Endodermal cell (in vitro differentiated cells): ENCODE measurements at places on chromosomes 12 and 14.

DNA sequence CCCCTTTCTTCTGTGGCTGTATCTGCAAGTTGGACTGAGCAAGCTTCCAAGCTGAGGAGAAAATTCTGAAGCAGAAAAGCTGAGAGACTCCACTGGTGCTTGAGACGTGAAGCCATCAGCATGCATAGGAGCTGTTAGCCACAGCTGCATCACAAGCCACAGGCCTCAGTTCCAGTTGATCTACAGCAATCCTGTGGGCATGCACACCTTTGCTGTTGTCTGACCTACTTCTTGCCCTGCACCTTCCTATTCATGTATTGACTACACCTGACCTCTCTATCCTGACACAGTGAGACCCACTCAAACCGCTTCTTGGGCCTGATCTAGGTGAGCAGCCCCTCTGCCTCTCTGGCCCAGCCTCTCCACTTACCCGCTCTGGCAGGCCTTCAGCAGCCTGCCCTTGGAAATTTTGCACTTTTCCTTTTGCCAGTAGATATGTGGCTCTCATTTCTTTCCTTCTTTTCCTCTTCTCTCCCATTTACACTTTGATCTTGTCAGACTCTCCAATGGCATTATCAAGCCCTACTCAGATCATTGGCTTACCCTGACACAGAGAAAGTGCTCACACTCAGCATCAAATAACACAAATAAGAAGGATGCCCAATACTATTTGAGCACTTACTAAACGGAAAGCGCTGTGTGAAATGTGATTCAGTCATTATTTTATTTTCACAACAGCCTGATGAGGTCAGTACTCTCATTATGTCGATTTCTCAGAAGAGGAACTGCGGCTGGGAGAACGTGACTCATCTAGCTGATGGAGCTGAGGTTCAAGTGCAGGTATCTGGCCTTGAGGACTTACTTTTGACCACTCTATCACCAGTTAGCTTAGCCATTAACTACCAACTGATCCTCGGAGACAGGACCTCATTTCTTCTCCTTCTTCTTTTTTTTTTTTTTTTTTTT is 21.9 kb upstream of the PTGR2 start:
- DNase-seq: no peak

DNA sequence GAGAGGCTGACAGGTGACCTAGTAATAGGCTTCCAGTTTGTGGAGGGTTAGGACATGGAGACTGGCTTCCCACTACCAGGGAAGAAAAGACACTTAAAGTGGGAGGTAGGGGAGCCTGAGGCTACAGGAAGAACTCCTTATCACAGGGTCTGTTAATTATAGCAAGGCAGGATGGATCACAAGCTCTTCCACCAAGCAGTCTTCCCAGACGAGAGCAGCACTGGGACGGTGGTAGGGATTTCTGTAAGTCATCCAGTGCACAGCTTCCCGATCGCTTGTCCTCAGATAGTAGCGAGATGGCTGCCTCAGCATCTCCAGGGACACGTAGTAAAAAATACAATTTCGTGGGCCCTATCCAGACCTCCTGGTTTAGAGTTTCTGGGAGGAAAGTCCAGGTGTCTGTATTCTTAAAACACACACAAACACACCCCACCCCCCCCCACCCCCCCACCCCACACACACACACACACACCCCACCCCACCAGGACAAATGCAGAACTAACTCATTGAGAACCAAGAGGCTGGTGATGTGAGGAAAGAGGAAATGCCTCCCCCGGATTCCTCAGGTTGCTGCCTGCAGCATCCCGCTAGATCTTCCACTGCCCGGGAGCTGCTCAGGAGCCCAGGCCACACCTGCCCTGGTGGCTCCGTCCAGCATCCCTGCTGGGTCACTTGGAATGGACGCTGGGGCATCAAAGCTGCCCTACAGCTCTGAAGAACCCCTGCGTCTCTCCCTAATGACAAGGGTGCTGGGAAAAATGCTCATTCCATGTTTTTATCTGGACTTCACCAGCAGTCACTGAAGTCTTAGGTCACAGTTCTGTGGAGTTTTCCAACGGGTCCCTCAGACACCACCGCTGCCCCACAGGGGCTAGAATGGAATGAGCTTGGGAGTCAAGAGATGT is 307.2 kb downstream of the CACNA1C start:
- DNase-seq: peak; percentile 51

DNA sequence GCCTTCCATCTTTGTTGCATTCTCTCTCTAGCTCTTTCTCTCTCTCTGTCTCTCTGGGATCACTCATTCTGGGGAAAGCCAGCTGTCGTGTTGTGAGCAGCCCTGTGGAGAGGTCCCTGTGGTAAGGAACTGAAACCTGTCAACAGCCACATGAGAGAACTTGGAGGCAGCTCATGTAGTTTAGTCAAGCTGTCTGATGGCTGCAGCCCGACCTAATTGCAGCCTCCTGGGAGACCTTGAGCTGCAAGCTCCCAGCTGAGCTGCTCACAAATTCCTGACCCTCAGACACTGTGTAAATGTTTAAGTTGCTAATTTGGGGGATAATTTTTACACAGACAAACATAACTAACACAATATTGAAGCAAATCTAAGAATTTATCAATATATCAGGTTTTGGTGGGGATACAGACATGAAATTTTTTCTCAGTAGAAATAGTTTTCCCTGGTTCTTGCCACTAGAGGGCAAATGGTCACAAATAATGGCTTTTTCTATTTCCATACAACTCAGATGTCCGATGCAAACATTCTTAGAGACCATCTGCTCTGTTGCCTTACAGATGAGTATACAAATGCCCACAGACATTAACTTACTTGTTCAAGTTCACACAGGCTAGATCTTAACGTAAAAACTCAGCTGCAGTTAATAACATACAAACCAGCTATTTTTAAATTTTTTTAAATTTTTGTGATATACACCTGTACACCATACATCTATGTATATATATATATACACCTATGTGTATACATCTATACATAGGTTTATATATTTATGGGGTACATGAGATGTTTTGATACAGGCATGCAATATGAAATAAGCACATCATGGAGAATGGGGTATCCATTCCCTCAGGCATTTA is 15.5 kb upstream of the KRR1 start:
- DNase-seq: peak; percentile 81

DNA sequence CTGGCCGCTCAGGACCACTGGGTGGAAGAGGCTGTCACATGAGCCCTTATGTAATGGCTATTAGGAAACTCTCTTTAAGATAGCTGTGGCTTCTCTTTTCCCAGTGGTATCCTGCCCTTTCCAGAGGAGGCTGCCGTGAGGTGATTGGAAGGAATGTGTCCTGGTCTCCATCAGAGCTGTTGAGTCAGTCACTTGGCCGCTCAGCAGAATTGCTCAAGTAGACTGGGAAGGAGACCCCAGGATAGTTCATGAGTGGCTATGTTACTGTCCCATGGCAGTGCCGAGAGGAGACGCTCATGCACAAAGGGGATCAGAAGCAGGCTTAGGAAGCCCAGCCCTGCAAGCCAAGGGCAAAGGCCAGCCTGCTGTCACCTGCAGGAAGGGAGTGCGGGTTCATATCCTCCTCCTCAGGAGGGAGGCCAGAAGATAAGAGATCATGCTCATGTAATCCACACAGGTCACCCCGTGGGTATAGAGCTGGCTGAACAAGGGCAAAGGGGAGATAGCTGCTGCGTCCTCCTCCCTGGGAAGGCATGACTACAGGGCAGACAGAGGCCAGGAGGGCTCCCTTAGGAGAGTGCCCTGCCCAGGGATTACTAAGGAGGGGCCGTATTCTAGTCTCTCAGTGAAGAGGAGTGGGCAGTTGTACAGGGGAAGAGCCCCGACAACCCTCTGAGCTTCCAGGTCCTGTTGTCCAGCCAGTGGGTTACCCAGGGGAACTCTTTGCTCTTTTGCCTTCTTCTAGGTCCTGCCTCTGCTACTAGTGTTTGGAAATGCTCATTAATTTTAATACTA is 137.0 kb upstream of the MAX start:
- no peak for DNase-seq

- DNase-seq: peak; percentile 97
Observed at GRCh38 chr12:48817873-48818830, at the start of gene CACNB3. CACNB3 (plus strand) TSS chr12:48818496; CDS start chr12:48818930, 434 bp downstream.

GRCh38 chr14:103273145-103273744 is 60.8 kb upstream of the EIF5 start:
- DNase-seq: no peak

GRCh38 chr12:107681836-107682820 is 3.5 kb upstream of the PWP1 start:
- DNase-seq: peak; percentile 46

GRCh38 chr12:43840338-43840737 is 4.5 kb downstream of the TMEM117 start:
- DNase-seq: no peak

- DNase-seq: no peak
Observed at GRCh38 chr14:63277591-63278183, 41.0 kb downstream of the GPHB5 start.

GRCh38 chr14:36478782-36479181 is 41.2 kb downstream of the NKX2-1 start:
- DNase-seq: no peak

DNA sequence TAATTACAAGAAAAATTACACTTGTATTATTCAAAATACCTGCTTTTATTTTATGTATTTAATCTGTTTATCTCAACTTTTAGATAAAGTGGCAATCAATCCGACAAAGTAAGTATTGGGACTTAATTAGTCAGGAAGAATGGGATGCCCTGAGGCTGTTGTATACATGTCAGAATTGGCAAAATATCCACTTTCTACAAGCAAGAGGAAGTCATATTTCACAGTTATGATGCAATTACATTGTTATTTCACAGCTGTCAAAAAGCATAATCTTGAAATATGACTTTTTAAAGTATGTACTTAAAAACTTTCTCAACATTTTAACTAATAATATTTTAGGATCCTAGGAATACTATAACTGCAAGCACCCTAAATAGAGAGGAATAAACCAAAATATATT is 357.1 kb upstream of the MGAT4C start:
- DNase-seq: no peak

DNA sequence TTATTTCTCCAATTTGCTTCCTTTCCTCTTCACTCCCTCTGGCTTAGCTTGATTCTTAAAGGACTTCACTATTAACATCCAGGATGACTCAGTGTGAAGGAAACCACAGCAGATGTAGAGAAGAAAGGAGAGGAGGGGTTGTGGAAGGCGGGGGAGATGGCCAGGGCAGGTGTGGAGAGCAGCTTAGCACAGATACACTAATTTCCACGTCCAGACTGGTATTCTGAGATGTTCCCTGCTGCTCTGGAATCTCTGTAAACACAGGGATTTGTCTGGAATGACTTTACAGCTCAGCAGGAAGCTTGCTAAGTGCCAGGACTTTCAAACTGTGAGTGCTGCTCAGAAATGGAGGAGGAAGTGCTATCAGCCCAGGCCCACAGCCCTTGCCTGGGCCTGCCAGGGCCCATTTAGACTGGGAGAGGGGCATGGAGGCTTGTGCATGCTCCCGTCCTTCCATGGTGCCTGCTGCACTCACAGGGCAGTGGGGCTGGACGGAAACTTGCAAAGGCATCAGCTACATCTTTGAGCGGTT is 202.5 kb upstream of the DDHD1 start:
- peak; percentile 94 for DNase-seq

DNA sequence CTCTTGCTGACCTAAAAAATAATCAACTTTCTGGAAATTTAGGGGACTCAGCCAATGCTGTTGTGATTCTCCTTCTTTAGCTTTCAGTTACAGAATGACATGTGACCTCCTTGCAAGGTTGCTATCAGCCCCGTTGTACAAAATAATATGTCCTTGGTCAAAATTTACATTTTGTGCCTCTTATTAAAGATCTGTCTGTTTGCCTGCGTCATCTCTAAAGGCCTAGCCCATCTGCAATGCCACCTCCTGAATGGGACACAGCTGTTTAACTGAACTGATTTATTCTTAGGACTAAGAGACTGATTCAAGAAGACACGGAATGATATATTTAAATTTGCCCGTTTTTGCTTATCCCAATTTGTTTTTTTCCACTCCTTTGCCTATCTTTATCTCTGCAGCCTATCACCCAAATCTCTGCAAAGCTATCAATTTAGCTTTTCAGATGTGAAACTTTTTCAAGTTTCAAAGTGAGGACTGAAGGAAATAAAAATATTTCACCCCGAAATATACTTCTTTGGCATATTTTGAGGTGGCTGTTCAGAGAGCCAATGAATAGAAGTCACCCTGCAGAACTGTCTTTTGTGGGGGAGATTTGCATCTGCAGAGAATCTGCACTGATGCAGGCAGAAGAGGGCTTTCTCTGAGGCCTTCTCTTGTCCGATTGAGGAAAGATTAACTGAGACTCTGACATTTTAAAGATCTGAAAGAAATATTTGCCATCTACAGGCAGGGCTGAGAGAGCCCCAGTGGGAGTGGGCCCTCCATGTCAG is 126.0 kb downstream of the VEZT start:
- peak; percentile 26 for DNase-seq

DNA sequence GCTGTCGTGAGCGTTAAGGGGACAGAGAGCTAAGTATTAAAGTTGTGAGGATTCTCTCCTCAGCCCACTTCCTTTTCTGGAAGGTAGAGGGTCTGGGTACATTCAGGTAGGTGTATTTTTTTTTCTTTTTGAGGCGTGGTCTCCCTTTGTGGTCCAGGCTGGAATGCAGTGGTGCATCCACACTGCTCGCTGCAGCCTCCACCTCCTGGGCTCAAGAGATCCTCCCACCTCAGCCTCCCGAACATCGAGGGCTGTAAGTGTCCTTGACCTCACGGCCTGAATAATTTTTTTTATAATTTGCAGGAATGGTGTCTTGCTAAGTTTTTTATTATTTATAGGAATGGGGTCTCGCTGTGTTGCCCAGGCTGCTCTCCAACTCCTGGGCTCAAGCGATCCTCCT is 1.4 kb downstream of the PUS1 start:
- no peak for DNase-seq

GRCh38 chr12:6961695-6962284 is 8.7 kb downstream of the PHB2 start:
- DNase-seq: peak; percentile 96

DNA sequence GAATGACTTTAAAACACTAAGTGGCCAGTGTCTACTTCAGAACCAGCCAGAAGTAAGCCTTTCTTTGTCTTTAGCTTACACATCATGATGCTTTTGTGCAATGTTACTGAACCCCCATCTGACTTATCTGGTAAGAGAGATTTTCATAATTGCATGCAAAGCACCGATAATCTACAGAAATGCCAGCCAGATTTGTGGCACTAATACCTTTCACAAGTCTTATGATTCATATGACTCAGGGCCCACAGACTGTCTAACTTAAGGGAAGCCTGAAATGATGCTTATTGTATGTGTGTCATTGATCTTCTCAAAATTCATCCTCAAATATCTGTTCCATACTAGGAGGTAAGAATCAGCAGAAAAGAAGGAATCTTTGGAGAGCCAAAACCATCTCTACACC is 18.0 kb downstream of the IGF1 start:
- no peak for DNase-seq

DNA sequence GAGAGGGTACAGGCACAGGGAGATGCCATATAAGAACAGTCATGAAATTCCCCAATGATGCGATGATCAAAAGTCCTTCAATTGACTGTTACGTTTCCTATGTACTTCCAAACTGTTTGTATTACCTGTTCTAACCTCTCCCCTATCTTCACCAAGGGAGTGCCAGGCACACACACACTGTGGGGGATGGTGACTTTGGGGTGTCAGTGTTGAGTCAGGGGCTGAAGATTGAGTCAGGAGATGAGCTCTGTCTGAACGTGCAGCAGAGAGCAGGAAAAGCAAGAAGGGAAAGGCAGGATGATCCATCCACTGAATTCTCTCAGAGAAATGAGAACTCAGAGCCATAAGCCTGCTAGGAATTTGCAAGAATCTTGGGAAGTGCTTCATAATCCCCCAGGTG is 153.4 kb downstream of the EFCAB11 start:
- DNase-seq: no peak
